ENCODE measurements at places on chromosomes 7 and 10. TPM values are rescaled to one million over a fixed set of nuclear protein-coding genes. Genes with fewer than 3 reads are reported as not detected.

UTF1 gene
- total RNA-seq: not detected

SOSTDC1 gene
- not detected for total RNA-seq

AGBL3 gene
- total RNA-seq: 0.11 TPM

SLC26A3 gene
- not detected for total RNA-seq

EMX2 gene
- not detected for total RNA-seq

HTR5A gene
- not detected for total RNA-seq

ARHGEF35 gene
- total RNA-seq: 6.3 TPM

BTBD16 gene
- not detected for total RNA-seq
